ENCODE measurements at places on chromosomes 4 and X. TPM values are rescaled to one million over a fixed set of nuclear protein-coding genes. Genes with fewer than 3 reads are reported as not detected.

Gene SMIM10L2A
- 3.6 TPM for total RNA-seq

Gene BBS12
- 4.1 TPM for total RNA-seq

Gene ADAM29
- not detected for total RNA-seq

GRCh38 chr4:4384837-4385236, 2.1 kb upstream of the NSG1 start:
- H3K4me3 ChIP-seq, result no peak overlapping the region
- peaks cover 5% of the 10 kb centered on the region for H3K4me1 ChIP-seq
- H3K27me3 ChIP-seq, result peaks cover 98% of the 10 kb centered on the region
- no peaks in the 10 kb centered on the region for H3K36me3 ChIP-seq

DNA sequence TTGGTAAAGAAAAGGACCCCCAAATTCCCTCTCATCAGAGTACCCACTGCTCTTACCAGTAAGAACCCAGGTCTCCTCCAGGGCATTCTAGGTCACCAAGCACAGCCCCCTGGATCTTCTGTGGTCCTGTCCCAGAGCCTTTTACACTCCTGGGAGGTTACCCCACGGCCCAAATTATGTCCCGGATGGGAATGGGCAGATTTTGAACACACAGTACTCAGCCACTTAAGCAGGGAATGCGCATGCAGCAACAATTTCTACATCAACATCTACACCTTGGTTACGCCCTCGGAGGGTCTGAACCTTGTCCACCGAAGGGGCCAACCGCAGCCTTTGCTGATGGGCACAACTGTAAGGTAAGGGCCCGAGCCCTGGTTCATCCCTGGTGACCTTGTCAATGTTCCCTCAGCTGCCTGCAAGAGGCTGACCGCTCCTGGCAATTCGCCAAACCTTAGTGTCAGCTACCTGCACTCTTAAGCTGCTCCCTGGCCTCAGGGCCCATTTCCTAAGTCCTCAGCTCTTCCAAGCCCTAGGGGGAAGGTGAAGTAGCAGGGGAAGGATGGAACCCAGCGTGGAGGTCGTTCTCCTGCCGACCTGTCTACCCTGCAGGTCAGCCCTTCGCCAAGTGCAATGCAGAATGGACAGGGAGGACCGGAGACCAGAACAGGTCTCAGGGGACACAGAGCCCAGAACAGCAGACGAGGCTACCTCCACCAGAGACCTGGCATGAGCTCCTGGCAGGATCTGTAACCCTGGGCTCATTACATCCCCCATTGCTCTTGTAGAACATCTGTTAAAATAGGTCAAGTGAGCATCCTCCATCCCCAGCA, 5.9 kb downstream of the TIMP1 start:
- DNase-seq, result no peak
- H3K4me3 ChIP-seq, result no peak overlapping the region
- no peak overlapping the region for H3K27ac ChIP-seq
- no peaks in the 10 kb centered on the region for H3K27me3 ChIP-seq
- H3K36me3 ChIP-seq, result no peaks in the 10 kb centered on the region

- H3K4me1 ChIP-seq, result no peaks in the 10 kb centered on the region
- no peaks in the 10 kb centered on the region for H3K27me3 ChIP-seq
- no peaks in the 10 kb centered on the region for H3K36me3 ChIP-seq
- DNase-seq, result no peak
Observed at GRCh38 chr4:53688186-53688790, 97.0 kb upstream of the LNX1 start.

- H3K4me3 ChIP-seq, result no peak overlapping the region
- H3K36me3 ChIP-seq, result no peaks in the 10 kb centered on the region
- H3K27ac ChIP-seq, result no peak overlapping the region
- DNase-seq, result no peak
Observed at GRCh38 chr4:38774181-38774955, 8.4 kb downstream of the TLR10 start.

- no peaks in the 10 kb centered on the region for H3K27me3 ChIP-seq
- H3K36me3 ChIP-seq, result no peaks in the 10 kb centered on the region
- H3K4me1 ChIP-seq, result peaks cover 5% of the 10 kb centered on the region
- H3K27ac ChIP-seq, result peak overlapping the region; percentile 52
- no peak for DNase-seq
Observed at GRCh38 chr4:142549726-142550463, 296.2 kb downstream of the INPP4B start.

DNA sequence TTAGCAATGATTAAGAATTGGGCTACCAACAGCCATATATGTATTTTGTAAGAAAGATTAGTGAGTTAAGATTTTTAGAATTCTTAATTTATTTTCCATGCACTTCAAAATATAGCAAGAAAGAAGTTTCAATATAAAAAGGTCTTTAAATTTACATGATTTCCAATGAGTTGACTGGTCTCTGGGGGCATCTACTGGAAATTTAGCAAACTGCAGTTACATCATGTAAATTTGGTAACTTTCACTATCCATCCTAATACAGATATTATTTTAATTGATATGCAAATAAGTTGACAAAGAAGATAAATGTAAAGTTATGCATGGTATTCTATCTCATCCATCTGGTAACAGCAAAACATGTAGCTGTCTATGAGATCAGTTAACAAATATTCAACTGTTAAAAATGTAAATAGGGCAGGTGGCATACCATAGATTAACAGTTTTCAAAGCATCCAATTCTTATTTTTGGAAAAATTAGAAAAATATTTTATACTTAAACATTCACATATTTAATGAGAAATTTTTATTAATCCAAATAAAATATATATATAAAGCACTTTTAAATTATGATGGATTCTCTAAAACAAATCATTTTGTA, 29.1 kb downstream of the TTC29 start:
- no peak overlapping the region for H3K4me3 ChIP-seq
- no peak overlapping the region for H3K27ac ChIP-seq
- H3K27me3 ChIP-seq, result no peaks in the 10 kb centered on the region
- H3K4me1 ChIP-seq, result no peaks in the 10 kb centered on the region

DNA sequence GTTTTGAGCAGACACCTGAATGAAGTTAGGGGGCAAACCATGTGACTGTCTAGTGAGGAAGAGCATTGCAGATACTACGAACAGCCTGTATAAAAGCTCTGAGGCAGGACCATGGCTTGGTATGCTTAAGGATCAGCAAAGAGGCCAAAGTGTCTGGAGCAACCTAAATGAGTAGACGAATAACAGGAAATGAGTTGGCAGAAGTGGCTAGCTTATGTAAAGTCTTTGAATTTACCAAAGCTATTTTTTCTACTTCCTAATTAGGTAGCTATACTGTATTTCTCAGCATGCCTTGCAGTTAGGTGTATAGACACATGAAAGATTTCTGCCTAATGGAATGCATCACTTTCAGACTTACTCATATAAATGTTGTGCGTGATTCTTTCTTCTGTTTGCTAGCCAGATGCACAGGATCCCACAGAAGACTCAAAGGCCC, 9.3 kb upstream of the GPRIN3 start:
- no peak overlapping the region for H3K4me3 ChIP-seq
- no peak overlapping the region for H3K27ac ChIP-seq
- no peaks in the 10 kb centered on the region for H3K36me3 ChIP-seq
- H3K27me3 ChIP-seq, result no peaks in the 10 kb centered on the region
- no peak for DNase-seq

DNA sequence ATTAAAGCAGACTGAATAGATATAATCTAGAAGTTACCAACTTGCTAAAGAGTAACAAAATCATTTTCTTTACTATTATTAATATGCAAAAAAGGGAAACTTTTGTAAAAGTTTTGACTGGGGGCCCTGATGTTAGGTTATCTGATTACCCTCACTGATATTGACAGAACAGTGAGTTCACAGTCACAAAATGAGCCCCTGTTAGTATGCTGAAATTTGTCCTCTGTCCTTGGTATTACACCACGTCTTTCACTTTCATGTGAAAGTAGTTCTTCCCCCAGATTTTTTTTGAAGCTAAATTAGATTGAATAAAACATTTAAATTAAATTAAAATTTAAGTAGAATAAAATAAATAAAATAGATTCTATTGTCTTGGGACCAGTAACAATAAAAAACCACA, 5.9 kb downstream of the STBD1 start:
- H3K4me3 ChIP-seq, result no peak overlapping the region
- no peak overlapping the region for H3K27ac ChIP-seq
- H3K4me1 ChIP-seq, result no peaks in the 10 kb centered on the region
- no peak for DNase-seq
- H3K36me3 ChIP-seq, result no peaks in the 10 kb centered on the region

DNA sequence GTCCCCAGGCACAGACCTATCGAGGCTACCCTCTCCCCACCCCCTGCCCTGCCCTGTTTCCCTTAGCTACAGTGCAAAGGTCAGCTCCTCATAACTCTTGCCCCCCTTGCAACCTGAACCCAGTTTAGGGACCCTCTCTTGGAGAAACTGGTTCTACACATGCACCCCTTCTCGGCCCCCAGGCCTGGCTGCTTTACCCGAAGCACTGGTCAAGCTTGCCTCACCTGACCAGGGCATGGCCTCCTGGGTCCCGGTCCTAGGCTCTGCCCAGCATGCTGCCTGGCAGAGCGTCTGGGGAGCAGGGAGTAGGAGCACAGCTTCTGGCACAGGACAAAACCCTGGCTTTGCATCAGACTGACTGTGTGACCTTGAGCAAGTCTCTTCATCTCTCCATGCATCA, 28.0 kb downstream of the ZNF185 start:
- no peak overlapping the region for H3K4me3 ChIP-seq
- no peaks in the 10 kb centered on the region for H3K4me1 ChIP-seq

DNA sequence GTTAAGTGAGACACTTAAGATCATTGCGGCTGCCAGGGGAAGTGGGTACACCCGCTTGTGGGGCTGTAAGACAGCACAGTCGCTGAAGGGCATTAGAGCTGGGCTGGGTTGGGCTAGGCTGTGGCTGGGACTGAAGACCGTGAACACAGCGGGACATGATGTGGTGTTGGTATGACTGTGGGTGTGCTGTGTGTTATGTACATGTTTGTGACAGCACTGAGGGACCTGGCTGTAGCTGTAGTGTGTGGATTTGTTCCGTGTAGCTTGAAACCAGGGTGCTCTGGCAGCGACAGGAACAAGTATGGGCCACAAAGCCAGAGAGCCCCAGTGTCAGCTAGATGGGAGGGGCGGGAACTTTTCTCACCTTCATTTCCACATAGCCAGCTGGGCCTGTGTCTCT, 82.1 kb downstream of the NHSL2 start:
- no peaks in the 10 kb centered on the region for H3K27me3 ChIP-seq
- H3K4me1 ChIP-seq, result no peaks in the 10 kb centered on the region
- H3K36me3 ChIP-seq, result no peaks in the 10 kb centered on the region
- H3K27ac ChIP-seq, result no peak overlapping the region

DNA sequence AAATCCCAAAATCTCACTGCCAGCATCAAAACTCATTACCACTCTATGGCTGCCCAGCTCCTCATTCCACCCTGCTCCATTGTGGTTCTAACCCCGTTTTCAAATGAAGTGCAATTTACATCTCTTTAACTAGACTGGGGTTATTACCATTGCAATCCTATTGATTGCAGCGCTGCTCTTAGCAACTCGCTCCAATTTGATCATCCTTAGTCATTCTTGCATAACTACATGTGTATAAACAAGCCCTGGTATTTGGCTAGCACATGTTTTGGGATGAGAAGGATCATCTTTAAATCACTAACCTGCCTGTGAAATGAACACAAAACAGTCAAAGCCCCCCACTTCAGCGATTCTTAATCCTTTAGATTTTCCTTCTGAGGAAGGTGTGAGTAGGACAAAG, 340.1 kb upstream of the PPARGC1A start:
- no peak overlapping the region for H3K4me3 ChIP-seq
- H3K4me1 ChIP-seq, result peaks cover 4% of the 10 kb centered on the region

GRCh38 chr4:13329963-13330362, 154.2 kb downstream of the RAB28 start:
- H3K27me3 ChIP-seq, result no peaks in the 10 kb centered on the region
- H3K4me1 ChIP-seq, result no peaks in the 10 kb centered on the region
- no peaks in the 10 kb centered on the region for H3K36me3 ChIP-seq

GRCh38 chr4:38144031-38144430, 183.8 kb downstream of the PTTG2 start:
- peaks cover 4% of the 10 kb centered on the region for H3K36me3 ChIP-seq
- no peaks in the 10 kb centered on the region for H3K27me3 ChIP-seq
- no peak for DNase-seq
